Stimulated activated CD4-positive, alpha-beta T cell treated with anti-CD3 and anti-CD28 coated beads, Interleukin-2, amount 100 ng/mL, for 4 hours (primary cell): ENCODE measurements at places on chromosomes 7 and 10.

DNA sequence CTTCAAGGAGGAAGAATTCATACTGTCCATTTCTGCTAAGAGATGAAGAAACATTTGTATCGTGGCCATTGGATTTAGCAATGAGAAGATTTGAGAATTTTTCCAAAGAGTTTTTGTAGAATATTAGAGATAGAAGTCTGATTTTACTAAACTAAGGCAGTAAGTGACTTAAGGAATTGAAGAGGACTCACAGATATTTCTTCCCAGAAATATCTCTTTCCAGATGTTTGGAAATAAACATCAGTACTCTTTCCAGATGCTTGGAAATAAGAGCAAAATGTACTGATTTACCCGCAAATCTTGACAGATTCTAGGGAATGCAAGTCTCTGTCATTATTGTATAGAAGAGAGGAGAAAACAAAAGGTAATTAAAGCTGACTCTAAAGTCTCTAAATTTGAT lies 91.3 kb downstream of the IMMP2L start:
- no peak for DNase-seq

GRCh38 chr7:145624618-145625017 lies 492.0 kb upstream of the CNTNAP2 start:
- DNase-seq, result no peak

DNA sequence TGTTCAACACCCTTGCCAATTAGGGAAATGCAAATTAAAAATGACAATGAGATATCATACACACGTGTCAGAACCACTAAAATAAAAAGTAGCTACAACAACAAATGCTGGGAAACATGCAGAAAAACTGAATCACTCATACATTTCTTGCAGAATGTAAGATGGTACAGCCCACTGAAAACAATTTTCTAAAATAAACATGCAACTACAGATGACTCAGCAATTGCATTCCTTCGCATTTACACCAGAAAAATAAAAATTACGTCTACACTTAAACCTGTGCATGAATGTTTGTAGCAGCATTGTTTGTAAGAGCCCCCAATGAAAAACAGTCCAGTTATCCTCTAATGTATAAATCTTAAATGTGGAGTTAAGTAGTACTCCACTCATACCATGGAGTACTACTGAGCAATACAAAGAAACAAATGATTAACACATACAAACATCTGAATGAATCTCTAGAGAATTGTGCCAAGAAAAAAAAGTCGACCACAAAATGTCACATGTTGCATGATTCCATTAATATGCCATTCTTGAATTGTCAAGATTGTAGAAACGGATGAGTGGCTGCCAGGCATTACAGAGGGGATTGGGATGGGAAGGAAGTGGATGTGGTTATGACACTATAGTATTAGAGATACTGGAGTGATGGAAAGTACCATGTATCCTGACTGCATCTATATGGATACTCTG lies 134.6 kb upstream of the NPSR1 start:
- no peak for DNase-seq

DNA sequence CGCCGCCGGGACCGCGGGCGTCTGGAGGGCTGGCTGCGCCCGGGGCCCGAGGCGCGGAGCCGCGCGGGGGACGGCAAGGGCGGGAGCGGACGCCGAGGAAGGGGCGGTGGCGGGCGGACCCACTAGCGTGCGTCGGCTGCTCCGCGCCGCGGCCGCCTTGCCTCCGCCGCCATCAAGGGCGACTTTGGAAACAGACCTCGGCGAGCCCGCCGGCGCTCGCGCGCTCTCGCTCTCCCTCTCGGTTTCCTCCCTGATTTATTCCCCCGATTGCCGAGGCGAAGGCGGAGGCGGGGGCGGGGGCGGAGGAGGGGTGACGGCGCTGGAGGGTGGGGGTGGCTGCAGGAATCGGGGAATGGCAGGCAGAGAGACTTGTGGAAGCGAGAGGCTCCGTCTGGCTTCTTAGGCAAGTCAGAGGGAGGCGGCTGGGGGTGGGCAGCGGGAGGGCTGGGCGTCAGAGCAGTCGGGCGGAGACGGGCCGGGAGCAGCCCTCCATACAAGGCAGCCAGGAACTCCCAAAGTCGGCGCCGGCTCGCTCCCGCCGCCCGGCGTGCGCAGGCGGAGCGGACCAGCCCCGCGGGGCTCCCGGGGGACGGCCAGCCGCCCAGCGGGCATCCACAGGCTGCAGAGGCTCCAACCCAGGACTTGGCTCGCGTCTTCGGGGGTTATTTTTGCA lies at the start of gene CACNA2D1:
CACNA2D1 (minus strand) TSS at position 231 of the 673 bp plus-strand sequence.
- DNase-seq, result no peak

DNA sequence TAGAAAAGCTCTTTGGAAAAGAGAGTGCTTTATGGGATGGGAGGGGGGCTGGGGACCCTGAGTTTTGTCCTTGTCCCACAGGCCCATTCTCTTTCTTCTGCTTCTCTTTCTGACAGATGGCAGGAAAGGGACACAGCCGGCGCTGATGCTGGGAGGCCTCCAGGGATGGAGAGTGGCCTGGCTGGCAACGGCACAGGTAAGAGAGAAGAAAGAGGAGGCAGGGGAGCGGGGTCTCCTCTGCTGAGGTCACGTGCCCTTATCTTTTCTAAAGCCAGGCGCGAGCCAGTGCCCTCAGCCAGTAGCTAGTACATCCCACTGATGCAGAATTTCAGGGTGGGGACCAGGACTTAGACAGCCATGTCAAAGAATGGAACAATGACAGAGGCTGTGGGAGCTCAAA lies 9.2 kb downstream of the ZNF775 start:
- no peak for DNase-seq

- DNase-seq, result no peak
These were observed 1.5 kb downstream of the FAM13C start for GRCh38 chr10:59360605-59361405.

DNA sequence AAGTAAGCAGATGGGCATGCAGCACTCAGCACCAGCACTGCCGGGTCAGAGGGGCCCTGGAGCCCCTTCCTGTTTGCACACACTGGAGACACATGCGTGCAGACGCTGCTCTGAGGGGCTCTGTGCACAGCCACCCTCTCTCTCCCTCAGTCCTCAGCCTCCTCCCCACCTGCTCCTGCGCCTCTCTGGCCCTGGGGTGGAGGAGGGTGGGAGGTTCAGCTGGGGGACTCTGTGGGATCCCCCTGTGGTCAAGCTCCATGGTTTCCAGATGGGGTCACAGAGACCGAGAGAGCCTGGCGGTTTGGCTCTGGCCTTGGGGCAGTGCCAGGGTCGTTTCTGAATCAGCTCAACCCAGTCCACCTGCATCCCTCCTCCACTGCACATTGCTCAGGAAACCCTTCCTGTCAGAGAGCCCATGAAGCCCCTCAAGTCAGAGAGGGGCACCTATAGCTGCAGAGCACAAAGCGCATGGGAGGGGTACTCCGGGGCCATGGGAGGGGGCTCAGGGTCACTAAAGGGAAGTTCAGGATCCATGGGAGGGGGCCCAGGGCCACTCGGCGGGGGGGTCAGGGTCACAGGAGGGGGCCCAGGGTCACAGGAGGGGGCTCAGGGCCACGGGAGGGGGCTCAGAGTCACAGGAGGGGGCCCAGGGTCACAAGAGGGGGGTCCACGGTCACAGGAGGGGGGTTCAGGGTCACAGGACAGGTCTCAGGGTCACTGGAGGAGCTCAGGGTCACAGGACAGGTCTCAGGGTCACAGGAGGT lies 161.7 kb downstream of the ADARB2 start:
- DNase-seq, result no peak

DNA sequence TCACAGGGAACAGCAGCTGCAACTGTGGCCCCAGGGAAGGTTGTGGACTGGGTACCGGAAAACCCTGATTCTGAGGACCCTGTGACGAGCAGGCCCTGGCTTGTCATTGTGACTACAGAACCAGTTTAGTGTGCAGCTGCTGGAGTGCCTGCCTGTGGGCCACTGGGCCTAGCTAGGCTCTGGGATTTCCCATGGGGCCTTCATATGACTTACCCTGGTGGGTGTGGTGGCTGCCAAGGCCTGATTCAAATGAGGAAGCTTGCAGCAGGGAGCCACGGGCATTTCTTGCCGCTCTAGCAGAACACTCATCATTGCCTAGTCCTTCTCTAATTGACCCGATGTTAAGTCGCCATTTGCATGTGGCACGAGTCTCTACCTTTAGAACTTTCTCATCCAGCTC lies 14.7 kb upstream of the CAMK2G start:
- DNase-seq, result no peak

GRCh38 chr7:120052884-120053382 lies 220.0 kb upstream of the KCND2 start:
- DNase-seq, result no peak

GRCh38 chr10:102642736-102643335 lies 1.4 kb upstream of the TRIM8 start:
- DNase-seq, result no peak

DNA sequence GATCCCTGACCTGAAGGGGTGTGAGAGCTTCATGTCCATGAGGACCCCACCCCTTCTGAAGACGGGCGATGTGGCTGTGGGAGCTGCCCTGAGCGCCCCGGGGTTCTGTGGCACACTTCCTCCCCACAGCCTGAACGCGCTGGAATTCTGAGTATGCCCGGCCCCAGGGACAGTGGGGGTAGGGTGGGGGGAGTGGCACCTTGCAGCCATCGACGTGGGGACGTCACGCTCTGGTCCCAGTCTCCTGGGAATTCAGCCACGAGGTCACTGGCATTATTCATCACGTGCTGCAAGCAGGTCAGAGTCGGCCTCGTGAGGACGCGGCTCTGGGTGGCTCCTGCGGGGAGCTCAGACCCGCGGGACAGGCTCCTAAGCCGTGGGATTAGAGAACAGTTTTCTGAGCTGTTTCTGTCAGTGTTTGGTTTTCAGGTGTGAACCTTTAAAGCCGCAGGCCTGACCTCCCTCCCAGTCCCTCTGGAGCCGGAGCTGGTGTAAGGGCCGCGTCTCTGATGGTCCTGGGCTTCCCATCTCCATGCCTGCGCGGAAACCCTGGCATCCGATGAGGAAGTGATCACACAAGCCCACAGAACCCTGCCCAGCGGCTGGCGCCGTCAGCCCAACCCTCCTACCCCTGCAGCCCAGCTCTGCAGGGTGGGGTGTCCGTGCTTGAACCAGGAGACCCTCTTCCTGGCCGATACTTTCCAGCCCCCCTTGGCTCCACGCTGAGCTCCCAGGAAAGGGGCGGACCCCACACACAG lies 16.1 kb downstream of the GPR146 start:
- DNase-seq, result no peak

DNA sequence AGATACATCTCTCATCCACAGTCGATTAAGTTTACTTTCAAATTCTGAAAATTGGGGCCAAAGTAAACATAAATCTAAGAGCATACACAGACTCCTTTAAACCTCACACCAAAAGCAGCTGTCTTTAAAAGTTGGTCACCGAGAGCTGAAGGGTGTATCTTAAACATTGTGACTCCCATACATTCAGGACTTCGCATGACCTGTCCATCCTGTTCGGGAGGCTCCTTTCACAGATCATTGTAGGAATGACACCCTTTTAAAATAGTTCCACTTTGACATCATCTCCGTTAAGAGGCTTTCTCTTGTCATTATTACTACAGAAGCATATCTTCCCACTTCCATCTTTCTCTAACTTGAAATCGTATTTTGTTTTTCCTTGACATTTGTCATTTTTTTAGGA lies 440.0 kb downstream of the DNAJB9 start:
- no peak for DNase-seq

DNA sequence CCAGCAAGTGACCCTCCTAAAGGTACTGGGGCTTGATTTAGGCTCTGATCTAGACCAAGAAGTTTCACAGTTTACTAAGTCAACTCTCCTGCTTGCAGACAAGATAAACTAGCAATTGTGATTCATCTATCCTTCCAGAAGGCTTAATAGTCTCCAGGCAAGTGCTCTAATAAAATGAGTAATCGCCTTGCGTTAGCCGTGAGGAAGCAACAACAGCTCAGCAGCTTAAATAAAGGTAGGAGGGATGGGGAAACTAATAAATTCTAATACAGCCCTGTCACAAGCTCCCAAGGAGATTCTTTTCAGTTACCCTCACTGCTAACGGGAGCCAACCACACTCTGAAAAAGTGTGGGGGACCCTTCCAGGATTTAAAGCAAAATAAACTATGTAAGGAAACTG lies 48.4 kb downstream of the FRMD4A start:
- DNase-seq, result no peak

DNA sequence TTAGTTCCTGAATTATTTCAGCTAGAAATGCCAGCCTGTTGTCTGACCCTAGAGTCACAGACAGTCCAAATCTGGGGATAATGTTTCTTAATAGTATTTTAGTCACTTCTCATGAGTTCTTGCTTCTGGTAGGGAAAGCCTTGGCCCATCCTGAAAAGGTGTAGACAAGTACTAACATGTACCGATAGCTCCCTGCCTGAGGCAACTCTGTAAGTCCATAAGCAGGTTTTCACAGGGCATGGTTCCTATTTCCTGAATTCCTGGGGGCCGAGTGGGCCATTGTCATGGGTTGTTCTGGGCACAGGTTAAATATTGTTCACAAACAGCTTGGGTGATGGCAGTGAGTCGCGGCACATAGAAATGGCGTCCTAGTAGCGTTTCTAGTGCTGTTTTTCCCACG lies 3.1 kb upstream of the ZNF117 start:
- DNase-seq, result no peak

GRCh38 chr7:155477476-155477875 lies 19.5 kb downstream of the EN2 start:
- DNase-seq, result no peak

GRCh38 chr10:78640796-78641636 lies 427.8 kb upstream of the ZMIZ1 start:
- DNase-seq, result no peak

- no peak for DNase-seq
These were observed 367.3 kb upstream of the PCDH15 start for GRCh38 chr10:55168343-55168742.

DNA sequence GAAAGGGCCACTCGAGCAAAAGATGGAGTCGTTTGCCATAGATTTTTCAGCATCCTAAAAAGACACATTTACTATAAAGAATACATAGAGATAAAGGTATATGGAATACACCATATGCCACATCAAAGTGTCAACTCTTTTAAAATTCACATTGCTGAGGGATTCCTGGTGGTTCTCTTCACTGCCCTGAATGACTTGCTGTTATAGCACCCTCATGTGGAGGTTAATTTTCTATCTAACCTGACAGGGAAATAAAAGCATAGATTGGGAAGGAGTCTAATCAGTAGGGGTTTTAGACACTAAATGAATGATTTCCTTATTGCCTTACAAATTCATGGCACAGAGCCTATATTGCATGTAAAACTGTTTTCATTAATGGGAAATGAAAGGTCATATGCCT lies 25.9 kb downstream of the DNAH11 start:
- DNase-seq, result no peak

DNA sequence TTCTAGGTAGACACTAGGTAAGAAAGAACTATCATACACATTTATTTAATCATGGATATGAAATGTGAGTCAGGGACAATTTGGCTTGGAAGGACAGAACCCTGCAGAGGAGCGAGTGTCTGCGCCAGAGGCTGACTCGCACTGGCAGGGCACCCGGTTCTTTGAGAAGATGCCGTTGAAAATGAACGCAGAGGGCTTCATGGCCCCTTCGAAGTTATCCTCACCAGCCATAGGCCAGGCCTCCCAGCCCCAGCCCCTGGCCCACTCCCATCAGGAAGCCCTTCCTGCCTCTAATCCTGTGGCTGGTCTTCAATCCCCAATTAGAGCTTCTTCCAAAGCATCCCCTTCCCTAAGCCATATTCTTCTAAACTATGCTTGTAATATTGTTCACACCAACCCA lies 239.8 kb downstream of the TCERG1L start:
- no peak for DNase-seq
